ENCODE measurements at places on chromosomes 11 and 22. TPM values are rescaled to one million over a fixed set of nuclear protein-coding genes. Genes with fewer than 3 reads are reported as not detected.

The SLC5A1 gene
- not detected for total RNA-seq

GRCh38 chr11:69486773-69487291 is 5.4 kb downstream of the LINC01488 start:
- H3K36me3 ChIP-seq = no peaks in the 10 kb centered on the region
- no peak overlapping the region for H3K4me3 ChIP-seq
- no peak overlapping the region for H3K27ac ChIP-seq
- no peaks in the 10 kb centered on the region for H3K27me3 ChIP-seq
- no peaks in the 10 kb centered on the region for H3K4me1 ChIP-seq
- DNase-seq = no peak

The FAM180B gene
- total RNA-seq = 0.62 TPM

The LRRC51 gene
- 16.7 TPM for total RNA-seq

GRCh38 chr11:123381149-123381548 is 48.9 kb upstream of the GRAMD1B start:
- DNase-seq = no peak
- H3K27me3 ChIP-seq = no peaks in the 10 kb centered on the region
- H3K4me1 ChIP-seq = no peaks in the 10 kb centered on the region
- H3K4me3 ChIP-seq = no peak overlapping the region

The HOATZ gene
- 0.58 TPM for total RNA-seq

- no peaks in the 10 kb centered on the region for H3K4me1 ChIP-seq
- H3K27ac ChIP-seq = no peak overlapping the region
- DNase-seq = no peak
- H3K4me3 ChIP-seq = no peak overlapping the region
These were observed 11.1 kb upstream of the B3GAT1 start for GRCh38 chr11:134423106-134423505.

DNA sequence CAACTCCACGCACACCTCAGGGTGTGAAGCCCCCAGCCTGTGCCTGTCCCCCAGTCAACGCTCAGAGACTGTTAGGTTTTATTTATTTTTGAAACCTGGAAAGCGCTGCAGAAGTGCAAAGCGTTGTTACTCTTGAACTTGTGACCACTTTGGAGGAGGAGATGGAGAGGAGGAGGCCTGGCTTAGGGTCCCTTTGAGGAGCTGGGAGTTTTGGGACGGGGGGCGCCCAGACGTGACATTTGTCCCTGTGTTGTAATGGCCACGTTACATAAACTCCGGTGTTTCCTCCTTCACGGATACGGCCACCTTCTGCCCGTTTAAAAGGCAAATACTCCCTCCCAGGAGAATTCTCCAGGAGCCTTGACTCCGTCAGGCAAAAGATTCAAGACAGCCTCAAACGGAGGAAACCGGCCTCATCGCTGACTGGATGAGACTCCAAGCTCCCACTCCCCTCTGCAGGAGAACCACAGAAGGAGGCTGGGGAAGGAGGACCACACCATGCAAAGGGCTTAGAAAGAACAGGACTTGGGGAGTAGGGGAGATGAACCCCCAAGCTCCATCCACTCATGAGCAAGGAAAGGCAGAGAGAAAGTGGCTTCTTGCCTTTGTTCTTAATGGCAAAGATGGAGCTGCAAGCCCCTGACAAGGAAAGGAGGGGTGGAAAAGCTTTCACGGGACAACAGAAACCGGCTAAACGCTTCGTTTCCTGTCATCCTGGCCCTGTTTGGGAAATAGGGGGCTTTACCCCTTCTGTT is 630 bp downstream of the PIK3IP1 start:
- no peak overlapping the region for H3K27ac ChIP-seq
- H3K27me3 ChIP-seq = no peaks in the 10 kb centered on the region
- H3K36me3 ChIP-seq = no peaks in the 10 kb centered on the region
- DNase-seq = peak; percentile 24
- H3K4me3 ChIP-seq = peak overlapping the region; percentile 32

- no peak overlapping the region for H3K4me3 ChIP-seq
- DNase-seq = no peak
- H3K27me3 ChIP-seq = no peaks in the 10 kb centered on the region
- no peaks in the 10 kb centered on the region for H3K36me3 ChIP-seq
- no peak overlapping the region for H3K27ac ChIP-seq
These were observed 2.9 kb upstream of the HTATIP2 start for GRCh38 chr11:20360650-20361049.

GRCh38 chr11:27205250-27205649 is 157.8 kb downstream of the CCDC34 start:
- H3K36me3 ChIP-seq = no peaks in the 10 kb centered on the region
- no peaks in the 10 kb centered on the region for H3K27me3 ChIP-seq
- H3K27ac ChIP-seq = no peak overlapping the region
- no peak for DNase-seq
- no peak overlapping the region for H3K4me3 ChIP-seq
- peaks cover 73% of the 10 kb centered on the region for H3K4me1 ChIP-seq

DNA sequence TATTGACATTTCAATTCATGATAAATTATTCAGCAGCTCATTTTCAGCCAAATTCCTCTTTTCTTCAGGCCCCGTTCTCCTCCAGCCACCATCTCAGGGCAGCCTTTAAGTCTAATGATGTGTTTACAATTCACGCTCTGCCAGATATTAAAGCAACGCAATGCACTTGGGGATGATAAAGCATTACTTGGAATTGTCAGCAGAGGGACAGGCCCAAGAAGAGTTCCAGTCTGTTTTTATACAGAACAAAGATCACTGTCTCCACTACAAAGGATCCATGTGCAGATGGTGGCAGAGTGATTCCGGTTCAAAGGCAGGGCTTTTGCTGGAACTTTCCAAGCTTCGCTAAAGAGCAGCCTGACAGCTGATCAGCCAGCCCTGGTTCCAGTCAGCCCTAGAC is 13.6 kb upstream of the GALNT18 start:
- H3K27ac ChIP-seq = no peak overlapping the region
- H3K36me3 ChIP-seq = no peaks in the 10 kb centered on the region
- no peaks in the 10 kb centered on the region for H3K4me1 ChIP-seq
- no peak overlapping the region for H3K4me3 ChIP-seq

GRCh38 chr22:49894322-49895054 is 23.8 kb downstream of the ALG12 start:
- peaks cover 17% of the 10 kb centered on the region for H3K36me3 ChIP-seq
- H3K4me3 ChIP-seq = no peak overlapping the region
- no peak for DNase-seq
- no peak overlapping the region for H3K27ac ChIP-seq
- no peaks in the 10 kb centered on the region for H3K4me1 ChIP-seq

The SLC22A25 gene
- not detected for total RNA-seq

DNA sequence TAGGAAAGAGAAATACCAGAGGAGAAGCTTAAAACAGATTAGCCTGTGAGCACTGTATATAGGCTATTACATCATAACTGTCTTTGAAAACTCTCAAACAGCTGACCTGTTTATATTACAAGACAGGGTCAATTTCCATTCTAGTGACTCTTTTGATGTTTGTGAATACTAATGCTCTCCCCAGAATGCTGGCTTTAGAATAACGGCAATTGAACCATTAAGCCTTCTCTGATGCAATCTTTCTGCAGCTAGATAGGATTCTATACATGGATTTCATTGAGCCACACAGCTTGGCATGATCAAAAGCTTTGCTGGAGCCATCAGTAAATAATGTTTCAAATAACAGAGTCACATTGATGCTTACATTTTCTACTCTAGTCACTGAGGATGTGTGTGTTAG is 122.7 kb upstream of the FAT3 start:
- H3K36me3 ChIP-seq = no peaks in the 10 kb centered on the region
- peak; percentile 41 for DNase-seq
- H3K4me1 ChIP-seq = peaks cover 11% of the 10 kb centered on the region

The BTBD18 gene
- total RNA-seq = not detected

The FOLR2 gene
- not detected for total RNA-seq

GRCh38 chr22:49124608-49125007 is 703.1 kb downstream of the BRD1 start:
- no peak overlapping the region for H3K4me3 ChIP-seq
- DNase-seq = no peak
- H3K4me1 ChIP-seq = peaks cover 6% of the 10 kb centered on the region
- H3K36me3 ChIP-seq = no peaks in the 10 kb centered on the region
- no peak overlapping the region for H3K27ac ChIP-seq

Measured in A673 (cell line).